RCC 7860 (cell line): ENCODE measurements at places on chromosomes 6 and 20.

DNA sequence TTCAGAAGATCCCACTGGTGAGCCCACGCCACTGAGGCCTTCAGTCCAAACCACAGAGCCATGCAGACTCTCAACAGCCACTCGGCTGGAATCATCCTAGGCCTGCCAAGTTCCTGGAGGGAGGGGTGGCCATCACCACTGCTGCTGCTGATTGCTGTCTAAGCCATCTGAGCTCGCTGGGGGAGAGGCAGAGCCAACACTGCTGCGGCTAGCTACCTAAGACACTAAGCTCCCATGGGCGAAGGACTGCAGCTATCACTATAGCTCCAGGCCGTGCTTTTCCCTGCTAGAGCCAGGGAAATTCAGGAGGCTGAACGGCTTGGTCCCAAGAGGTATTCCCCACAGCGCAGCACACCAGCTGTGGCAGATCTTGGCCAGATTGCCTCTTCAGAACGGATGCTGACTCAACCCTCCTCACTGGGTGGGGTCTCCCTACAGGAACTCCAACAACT is 73.6 kb downstream of the TBC1D32 start:
- DNase-seq = no peak

DNA sequence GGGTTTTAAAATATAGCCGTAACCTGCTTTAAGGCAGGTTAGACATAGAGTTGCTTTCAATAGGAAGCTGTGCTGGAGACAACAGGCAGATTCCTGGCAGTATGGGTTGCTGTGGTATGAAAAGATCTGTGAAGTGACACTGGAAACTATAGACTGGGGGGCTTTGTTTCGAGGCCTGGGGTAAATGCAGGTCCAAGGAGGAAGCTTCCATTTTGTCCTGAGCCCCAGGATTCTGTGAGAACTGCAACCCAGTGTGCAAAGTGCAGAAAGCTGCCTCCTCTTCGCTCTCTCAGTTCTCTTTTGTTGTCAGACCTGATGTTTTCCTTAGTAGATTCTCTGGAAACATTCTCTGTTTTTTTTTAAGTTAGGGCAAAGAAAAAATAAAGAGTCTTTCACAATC is 86.9 kb downstream of the LYRM4 start:
- no peak for DNase-seq

DNA sequence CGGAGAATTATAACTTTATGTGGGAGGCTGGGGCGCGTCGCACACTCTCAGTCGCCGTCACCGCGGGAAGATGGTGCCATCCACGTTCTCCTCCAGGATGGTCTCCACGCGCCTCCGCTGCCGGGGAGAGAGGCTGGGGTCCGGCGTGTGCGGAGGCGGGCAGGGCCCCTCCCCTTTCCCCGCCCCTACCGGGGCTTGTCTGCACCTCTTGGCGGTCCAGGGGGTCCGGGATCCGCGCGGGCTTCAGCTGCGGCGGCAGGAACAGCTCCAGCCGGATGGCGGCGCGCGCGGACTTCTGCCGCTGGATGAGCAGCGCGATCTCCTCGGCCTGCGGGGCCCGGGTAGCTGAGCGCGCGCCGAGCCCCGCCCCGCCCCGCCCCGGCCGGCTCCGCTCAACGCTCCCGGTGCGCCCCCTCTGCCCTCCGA is 807 bp downstream of the LKAAEAR1 start:
- DNase-seq = no peak

GRCh38 chr20:45361793-45362192 is 1.2 kb upstream of the SYS1 start:
- DNase-seq = no peak

GRCh38 chr20:4406627-4407026 is 315.1 kb upstream of the PRND start:
- DNase-seq = no peak

DNA sequence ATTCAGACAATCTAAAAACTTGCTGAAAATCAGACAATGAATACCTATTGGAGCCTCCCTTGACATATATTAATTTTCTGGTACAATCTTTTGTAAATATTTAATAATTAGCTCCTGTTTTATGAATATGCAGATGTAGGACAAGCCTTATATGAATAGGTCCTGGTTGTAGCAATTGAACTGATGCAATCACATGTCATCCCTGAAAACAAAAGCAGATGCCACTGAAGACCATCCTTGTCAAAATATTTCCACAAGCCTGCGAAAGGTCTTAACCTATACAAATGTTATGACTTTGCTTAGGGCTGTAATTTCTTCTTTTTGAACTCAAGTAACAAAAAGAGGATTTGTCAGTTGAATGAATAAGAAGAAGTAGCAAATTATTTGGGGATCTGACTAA is 722.1 kb downstream of the EYS start:
- no peak for DNase-seq

DNA sequence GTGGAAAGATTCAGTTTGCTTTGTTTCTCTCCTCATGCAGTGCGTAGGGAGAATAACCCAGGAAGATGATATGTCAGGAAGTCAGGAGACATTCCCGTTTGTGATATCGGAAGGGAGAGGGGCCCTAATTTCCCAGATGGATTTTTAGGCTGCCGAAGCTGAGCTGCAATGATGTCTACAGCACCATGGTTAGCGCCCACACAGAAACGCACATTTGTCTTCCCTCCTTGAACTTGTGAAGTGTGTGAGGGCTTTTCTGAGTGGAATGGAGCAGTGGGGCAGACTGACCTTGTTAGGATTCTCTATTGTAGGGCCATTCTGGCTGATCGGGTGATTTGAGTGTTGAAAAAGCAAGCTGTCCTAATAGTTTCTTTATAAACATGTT is 191.3 kb upstream of the ARG1 start:
- no peak for DNase-seq

- no peak for DNase-seq
Observed at GRCh38 chr6:23305325-23305943, 736.1 kb downstream of the HDGFL1 start.

- DNase-seq = no peak
Observed at GRCh38 chr20:57508381-57508780, 16.6 kb downstream of the CTCFL start.

GRCh38 chr6:168979254-168979653 is 274.4 kb downstream of the THBS2 start:
- DNase-seq = no peak

DNA sequence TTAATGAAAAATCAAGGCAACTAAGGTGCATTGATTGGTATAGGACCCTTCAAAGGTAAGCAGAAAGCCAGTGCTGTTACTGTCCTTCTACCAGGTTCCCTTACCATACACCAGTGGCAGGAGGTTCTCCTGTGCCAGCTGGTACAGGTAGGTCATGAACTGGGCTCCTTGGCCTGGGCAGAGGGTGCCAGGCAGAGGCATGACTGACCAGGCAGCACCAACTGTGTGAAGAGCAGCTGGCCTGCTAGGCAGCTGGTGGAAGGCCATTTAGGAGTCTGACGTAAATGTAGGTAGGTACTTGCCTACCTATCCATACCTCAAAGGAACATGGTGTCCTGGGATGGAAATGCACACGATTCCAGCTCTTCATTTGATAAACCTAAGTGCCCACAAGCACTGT is 23.3 kb downstream of the PCNA start:
- DNase-seq = no peak

DNA sequence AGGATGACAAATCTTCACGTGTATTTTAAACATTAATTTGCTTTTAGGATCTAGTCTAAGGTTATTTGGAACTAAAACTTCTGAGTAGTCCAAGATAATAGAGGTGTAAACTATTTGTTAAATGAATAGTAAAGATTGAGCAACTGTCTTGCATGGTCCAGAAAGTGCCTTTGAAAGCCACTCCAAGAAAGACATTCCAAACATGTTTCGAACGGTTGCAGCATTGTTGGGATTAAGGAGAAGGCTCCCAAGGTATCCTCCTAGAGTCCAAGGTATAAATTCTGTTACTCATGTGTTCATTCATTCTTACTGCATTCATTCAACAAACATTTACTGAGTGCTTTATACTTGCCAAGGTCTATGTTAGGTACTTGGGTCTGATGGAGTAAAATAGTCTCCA is 28.8 kb upstream of the MYLK2 start:
- DNase-seq = no peak

DNA sequence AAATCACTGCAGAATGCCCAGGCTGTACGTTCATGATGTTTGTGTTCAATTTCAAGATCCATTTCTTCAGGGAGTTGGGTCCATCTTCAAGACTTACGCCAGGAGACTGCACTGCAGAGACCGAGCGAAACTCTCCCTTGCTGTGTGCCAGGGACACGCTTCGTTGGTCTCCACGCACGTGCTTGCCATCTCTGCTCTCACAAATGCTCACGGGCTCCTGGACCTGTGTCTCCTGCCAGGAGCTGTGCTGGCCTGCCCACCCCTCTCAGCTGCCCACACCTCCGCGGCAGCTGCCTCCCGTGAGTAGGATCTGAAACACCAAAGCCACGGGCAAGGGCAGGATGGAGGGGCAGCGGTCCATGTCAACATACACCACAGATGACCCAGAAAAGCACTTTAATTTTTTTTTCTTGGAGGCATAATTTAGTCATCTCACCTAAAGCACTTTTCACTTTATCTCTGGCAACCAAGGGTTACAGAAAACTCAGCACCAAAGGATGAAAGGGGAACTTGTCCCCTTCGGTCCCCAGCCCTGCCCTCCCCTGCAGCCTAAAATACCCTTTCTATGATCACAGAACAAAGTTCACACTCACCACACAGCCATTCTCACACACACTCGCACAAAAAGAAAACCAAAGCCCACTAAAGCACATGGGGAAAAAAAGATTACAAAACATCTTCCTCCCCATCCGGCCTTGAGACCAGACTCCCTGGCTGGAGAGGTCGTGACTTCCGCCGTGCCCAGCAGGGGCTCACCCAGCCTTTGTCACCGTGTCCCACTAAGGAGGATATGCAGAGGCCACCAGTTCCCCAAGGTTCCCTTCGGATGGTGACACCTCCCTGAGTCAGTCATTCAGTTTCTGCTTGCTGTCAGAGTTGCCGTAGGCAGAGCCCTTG is 137.9 kb downstream of the AGPAT4 start:
- DNase-seq = no peak

DNA sequence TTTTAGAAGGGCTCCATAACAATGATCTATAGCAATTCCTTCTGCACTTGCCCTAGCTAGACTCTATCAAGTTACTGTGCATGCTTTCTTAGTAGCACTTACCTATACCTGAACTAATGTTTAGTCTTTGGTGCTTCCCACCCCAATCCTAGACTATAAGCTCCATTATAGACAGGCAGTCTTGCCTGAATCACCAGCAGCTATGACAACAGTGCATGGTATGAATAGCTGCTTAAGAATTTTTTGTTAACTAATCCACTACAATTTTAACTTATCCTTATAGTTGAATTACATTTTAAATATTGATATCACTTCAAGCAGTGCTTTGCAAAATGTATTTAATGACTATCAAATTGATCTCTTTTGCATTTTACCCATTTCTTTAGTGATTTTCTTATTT is 164.3 kb downstream of the RPS12 start:
- no peak for DNase-seq

GRCh38 chr6:132168961-132169360 is 217.8 kb upstream of the CCN2 start:
- DNase-seq = no peak

- no peak for DNase-seq
Observed at GRCh38 chr20:48339986-48340882, 487.6 kb downstream of the PREX1 start.

DNA sequence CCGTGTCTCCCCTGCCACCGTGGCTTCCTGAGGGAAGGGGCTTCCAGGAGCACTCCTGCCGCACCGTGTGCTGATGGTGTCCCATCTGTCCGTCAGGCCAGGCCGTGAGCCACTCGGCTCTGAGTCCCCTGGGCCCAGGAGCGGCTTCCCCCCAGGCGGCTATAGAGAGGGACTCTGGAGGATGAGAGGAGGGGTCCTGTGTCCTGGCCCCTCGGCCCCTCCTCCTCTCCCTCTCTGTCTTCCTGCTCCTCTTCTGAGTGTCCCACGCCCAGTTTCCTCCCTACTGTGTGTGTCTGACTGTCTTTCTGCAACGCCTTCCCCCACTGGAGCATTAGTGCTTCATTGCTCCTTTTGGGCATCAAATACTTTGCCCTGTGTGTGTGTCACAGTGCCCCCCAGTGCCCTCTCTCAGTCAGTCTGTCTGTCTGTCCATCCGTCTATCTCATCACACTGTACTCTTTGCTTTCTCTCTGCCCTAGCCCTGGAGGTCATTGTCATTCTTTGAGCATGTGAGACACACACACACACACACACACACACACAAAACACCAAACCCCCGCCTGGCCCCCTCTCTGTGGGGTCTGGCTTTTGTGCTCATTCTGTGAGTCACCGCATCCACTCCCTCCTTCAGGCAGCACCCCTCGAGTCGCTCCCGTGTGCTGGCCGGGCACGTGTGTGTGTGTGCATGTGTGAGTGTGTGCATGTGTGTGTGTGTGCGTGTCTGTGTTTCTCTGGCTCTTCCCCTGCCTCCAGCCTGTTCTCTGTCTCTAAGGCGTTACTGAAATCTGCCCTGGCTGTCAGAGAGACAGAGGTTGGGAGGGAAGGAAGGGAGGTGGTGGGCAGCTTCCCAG is 71.9 kb downstream of the SRC start:
- no peak for DNase-seq

GRCh38 chr20:7503501-7503900 is 436.8 kb downstream of the HAO1 start:
- no peak for DNase-seq

DNA sequence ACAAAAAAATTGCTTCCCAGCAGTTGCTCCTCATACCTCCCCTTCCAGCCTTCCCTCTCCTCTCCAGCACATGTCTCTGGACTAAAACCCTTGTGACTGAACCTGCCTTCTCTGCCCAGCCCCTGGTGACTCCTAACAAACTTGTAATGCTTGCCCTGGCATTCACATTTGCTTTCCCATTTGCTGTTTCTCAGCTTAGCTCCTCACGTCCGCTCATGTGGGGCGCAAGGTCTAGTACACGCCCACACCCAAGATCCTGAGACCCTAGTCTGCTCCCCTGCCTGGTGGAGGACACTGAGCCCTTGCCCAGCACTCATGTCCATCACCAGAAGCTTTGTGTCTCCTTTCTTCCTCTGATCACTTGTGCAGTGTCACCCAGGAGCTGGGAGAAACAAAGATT is 18.3 kb upstream of the RBPJL start:
- no peak for DNase-seq

DNA sequence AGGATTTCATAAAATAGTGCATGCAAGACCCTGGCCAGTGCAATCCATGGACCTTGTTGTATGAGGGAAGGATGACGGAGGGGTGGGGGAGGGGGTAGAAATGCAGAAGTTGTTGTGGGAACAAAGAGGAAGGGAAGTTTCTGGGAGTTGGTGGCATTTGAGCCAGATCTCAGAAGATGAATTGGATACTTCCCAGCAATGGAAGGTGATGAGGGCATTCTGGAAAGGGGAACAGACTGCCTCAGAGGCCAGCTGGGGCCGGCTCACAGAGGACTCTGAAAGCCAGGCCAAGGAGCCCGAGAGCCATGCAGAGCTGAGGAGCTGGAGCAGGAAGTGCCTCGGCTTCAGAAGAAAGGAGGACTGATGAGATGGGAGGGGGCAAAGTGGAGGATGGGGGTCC is 2.7 kb downstream of the TMEM74B start:
- no peak for DNase-seq

GRCh38 chr6:13395272-13396237 is 67.2 kb upstream of the TBC1D7 start:
- peak; percentile 49 for DNase-seq
